ENCODE measurements at places on chromosomes 11 and 22.

GRCh38 chr11:61617515-61617914, 36.6 kb upstream of the SYT7 start:
- DNase-seq, result no peak

- no peak for DNase-seq
These were observed 6.0 kb downstream of the SCARF2 start for GRCh38 chr22:20431511-20432192.

- DNase-seq, result peak; percentile 37
These were observed 107.4 kb downstream of the ZBTB16 start for GRCh38 chr11:114166897-114167323.

GRCh38 chr11:117375960-117376359, 48.3 kb downstream of the CEP164 start:
- no peak for DNase-seq

DNA sequence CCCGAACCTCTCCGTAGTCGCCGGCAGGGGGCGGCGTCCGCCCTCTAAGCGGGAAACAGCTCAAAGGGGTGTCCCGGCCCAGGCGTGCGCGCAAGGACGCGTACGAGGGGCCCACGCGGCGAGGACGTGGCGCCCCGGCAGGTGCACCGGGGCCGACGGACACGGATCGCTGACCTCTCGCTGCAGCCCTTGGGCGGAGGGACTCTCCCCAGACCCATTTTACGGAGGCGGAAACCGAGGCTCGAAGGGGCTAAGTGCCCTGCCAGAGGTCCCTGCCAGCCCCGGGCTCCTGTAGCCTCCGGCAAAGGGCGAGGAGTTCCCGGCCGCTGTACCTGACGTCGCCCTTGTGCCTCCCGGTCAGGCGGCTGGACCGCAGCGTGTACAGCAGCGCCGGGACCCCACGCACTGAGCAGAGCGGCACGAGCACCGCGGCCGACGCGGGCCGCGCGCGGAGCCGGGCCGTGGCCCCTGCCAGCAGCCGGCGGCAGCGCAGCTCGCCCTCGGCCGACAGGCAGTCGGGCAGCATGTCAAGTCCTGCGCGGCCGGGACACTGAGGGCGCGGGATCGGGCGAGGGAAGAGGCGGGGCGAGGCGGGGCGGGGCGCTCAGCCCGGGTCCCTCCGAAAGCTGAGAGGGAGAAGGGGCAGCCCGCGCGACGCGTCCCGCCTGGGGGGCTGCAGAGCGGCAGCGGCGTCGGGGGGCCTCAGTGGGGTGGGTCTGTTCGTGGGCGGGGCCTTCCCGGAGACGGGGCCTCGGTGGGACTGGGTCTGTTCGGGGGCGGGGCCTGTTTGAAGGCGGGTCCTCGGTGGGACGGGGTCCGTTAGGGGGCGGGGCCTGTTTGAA, at the start of gene NUDT8:
TSS of gene NUDT8 (minus strand) at position 552 of the 842 bp plus-strand sequence. CDS start at position 526, 26 bp downstream.
- DNase-seq, result peak; percentile 11

GRCh38 chr11:77152846-77153245, 24.8 kb downstream of the MYO7A start:
- no peak for DNase-seq

- DNase-seq, result no peak
These were observed 6.8 kb upstream of the HEPACAM start for GRCh38 chr11:124942466-124943253.

- no peak for DNase-seq
These were observed 96.6 kb upstream of the POU2AF2 start for GRCh38 chr11:111148953-111149352.

GRCh38 chr22:47965066-47965465, 1202.6 kb downstream of the TBC1D22A start:
- DNase-seq, result no peak
